NCI-H1092 treated with DMSO at 0.1 percent for 48 hours (cell line): ENCODE measurements at places on chromosomes 5 and 9.

DNA sequence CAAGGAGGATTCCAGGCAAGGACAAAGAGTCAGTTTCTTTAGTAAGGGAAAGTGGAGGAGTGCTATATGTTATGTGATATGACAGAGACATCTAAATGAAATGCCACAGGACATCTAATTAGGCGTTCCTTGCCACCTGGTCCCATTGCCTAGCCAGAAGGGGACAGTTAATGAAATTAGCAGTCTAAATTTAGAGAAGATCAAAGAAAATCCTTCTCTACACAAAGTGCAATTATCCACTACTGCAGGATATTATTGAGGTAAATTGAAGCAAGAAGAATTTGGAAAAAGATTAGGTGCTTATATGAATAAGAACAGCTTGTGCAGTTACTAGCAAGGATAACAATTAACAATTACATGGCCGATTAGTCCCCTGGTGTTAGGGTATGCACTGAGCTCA lies 495.3 kb upstream of the NMUR2 start:
- no peak for DNase-seq

GRCh38 chr5:6495433-6496206 lies 47.0 kb downstream of the UBE2QL1 start:
- peak; percentile 24 for DNase-seq

GRCh38 chr5:130024006-130024405 lies 119.7 kb downstream of the CHSY3 start:
- no peak for DNase-seq

DNA sequence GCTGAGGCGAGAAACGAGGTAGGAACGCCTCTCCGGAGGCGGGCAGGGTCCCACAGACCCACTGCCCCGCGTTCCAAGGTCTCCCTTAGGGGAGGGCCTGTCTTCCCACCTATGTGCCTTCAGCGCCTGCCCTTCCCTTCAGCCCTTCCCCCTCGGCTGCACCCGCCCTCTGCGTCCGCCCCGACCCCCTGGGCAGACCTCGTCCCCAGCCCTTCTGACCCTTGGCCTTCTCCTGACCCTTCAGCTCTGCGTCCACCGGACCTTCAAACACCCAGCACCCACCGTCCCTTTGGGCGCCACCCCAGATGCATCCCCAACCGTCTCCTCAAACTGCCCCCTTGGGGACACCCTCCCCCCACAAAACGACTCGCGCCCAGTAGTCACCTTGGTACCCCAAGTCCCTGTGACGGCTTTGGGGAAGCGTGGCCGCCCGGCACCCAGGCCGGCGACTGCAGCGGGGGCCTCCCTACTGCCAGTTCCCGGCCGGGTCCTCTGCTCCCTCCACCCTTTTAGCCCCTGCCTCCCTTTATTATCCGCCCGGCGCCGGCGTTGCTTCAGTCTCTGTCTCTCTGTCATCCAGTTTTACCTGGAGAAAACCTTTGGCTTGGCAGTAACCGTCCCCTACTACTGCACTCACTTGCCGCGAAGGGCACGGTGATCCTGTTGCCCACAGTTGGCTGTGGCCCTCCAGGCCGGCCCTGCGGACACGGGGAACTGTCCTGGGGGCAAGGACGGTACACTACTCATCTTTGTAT lies 421 bp downstream of the RUSC2 start:
- peak; percentile 59 for DNase-seq

- DNase-seq: no peak
These were observed 184.6 kb upstream of the MAP1B start for GRCh38 chr5:71922584-71923106.
